ENCODE measurements at places on chromosomes 11 and 22.

DNA sequence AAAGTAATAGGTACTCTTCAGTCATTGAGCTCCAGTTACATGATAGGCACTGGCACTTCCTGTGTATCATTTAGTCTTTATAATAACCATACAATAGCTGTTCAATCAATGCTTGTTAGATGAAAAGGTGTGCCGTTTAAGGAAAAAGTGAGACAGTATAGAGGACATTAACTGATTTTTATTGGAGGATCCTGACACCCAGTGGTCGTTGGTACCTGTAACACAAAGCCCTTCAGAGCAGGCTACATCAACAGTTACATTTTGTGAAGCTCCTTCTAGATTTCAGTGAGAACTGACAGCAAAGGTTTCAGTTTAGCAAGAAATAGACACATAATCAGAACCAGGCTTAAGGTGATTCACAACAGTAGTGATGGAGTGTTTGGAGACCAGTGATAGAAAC, 44.2 kb downstream of the CCDC81 start:
- DNase-seq, result no peak

GRCh38 chr11:56876621-56877275, 112.0 kb upstream of the OR5AK2 start:
- DNase-seq, result peak; percentile 21

DNA sequence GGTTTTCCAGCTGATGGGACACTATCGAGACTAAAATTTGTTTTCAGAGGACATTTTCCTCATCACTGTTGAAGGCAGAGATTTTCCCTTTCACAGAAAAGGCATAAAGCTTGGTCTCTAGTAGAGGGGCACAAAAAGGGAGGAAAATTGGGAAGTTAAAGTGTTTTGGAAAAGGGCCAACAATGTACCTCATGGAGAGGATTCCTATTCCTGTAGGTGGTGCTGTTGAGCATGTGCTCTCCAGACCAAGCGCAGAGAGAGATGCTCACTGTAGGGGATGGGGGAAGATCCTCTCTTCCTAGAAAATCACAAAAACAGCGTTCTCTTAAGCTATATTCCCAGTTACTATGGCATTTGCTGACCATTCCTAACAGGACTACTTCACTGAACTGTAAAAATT, 44.9 kb downstream of the OR4C46 start:
- no peak for DNase-seq

DNA sequence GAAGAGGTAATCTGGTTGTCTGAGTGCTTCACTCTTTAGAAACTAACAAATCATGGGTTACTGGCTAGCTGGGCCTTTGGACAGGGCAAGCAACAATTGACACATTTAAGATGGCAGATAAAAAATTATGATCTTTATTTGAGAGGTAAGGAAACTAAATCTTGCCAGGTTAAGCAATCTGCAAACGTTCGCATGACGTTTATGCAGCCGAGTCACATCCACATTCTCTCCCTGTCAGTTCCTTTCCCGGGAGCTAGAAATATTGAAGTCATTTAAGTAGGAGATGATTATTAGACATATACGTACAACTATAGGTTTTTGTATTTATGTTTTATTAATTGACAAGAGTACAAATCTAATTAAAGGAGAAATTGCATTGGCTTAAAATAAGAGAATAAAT, 57.4 kb upstream of the RCN1 start:
- DNase-seq, result no peak

GRCh38 chr11:116851626-116852025, 14.2 kb upstream of the APOA1 start:
- DNase-seq, result no peak

DNA sequence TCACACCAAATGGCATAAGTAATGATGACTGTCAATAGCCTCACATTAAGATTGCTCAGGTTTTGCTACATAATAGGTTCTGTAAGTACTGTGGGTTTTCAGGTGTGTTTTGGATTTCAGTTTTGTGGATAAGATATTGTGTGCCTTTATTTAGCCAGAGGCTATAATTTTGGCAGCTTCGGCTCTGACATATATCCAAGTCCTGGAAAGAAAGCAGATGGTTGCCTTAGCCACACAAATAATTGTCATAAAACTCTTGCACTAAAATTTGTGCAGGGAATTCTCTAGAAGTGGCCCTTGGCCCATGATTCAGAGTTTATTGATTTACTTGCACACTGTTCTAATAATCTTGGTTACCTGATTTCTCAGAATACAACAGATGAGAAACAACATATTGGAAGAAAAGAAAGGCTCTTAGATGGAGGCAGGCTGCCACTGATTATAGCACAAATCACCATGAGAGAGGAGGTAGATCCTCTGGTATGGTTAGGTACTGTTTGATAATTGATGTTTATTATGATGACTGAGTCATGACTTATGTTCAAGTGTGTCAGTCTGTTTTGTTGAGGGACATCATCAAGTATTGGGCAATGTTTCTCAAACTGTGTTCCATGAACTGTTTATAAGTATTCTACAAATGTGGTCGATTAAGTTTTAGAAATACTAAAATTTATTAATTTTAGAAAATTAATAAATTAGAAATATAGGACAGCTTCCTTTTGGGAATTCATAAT, 9.6 kb downstream of the REXO2 start:
- DNase-seq, result no peak

GRCh38 chr11:68751331-68751856, at the start of gene TESMIN:
Gene TESMIN (minus strand): TSS chr11:68751520. CDS start chr11:68750660, 860 bp downstream.
- DNase-seq, result peak; percentile 79

DNA sequence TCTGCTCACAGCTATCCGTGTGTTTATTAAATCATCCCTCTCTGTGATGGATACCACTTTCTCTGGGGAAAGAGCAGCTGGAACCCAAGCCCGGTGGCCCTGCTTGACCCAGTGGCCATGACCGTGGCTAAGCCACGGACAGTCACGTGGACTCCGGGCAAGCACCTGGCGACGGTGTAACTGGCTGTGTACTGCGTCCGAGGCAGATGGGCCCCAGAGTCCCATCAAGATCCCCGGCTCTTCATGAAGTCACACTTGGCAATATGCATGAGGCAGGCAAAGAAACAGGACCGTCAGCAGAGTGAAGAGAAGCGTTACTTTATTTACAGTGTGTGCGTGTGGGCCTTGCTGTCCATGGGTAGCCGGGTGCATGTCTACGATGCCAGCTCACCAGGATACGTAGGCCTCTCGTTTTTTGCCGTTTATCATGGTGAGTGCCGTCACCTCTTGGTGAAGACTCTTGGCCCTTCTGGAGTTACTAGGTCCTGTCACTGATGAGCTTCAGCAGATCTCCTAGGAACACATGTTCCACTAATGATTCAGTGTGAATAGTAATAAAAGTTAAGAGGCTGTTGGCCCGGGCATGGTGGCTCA, 366.3 kb downstream of the TBC1D22A start:
- DNase-seq, result no peak

DNA sequence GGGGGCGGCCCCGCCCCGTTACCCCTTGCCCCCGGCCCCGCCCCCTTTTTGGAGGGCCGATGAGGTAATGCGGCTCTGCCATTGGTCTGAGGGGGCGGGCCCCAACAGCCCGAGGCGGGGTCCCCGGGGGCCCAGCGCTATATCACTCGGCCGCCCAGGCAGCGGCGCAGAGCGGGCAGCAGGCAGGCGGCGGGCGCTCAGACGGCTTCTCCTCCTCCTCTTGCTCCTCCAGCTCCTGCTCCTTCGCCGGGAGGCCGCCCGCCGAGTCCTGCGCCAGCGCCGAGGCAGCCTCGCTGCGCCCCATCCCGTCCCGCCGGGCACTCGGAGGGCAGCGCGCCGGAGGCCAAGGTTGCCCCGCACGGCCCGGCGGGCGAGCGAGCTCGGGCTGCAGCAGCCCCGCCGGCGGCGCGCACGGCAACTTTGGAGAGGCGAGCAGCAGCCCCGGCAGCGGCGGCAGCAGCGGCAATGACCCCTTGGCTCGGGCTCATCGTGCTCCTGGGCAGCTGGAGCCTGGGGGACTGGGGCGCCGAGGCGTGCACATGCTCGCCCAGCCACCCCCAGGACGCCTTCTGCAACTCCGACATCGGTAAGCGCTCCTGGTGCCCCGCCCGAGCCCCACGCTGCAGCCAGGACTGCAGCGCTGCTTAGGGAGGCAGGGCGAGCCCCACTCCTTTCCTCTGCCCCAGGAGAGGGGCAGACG, at the start of gene TIMP3:
TSS of gene TIMP3 (plus strand) at position 169 of the 700 bp plus-strand sequence. CDS start at position 466, 297 bp downstream.
- DNase-seq, result peak; percentile 97

DNA sequence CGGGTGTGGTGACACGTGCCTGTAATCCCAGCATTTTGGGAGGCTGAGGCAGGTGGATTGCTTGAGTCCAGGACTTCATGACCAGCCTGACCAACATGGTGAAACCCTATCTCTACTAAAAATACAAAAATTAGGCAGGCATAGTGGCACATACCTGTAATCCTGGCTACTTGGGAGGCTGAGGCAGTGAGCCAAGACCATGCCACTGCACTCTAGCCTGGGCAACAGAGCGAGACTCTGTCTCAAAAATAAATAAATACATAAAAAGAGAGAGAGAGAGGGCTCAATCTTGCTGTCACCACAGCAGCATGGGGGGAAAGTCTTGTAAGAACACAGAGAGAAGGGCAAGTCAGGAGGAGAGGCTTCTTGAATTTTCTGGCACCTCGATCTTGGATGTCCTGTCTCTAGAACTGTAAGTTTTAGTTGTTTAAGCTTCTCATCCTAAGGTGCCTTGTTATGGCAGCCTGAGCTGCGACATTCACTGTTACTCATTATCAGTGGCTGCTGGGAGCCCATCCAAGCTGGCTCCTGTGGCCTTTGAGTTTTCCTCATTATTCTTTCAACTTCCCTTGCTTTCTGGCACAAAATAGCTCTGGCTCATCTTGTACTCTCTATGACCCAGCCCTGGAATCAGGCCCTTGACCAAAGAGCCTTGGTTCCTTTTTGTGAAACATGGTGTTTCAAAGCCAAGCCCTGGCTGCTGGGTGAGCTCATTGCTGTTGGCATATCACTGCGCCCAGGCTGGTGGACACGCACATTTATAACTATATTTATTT, 8.0 kb upstream of the PSMC3 start:
- no peak for DNase-seq

GRCh38 chr11:71156301-71156700, 96.1 kb downstream of the SHANK2 start:
- DNase-seq, result peak; percentile 62

GRCh38 chr11:19173004-19173689, 28.6 kb downstream of the CSRP3 start:
- DNase-seq, result no peak

DNA sequence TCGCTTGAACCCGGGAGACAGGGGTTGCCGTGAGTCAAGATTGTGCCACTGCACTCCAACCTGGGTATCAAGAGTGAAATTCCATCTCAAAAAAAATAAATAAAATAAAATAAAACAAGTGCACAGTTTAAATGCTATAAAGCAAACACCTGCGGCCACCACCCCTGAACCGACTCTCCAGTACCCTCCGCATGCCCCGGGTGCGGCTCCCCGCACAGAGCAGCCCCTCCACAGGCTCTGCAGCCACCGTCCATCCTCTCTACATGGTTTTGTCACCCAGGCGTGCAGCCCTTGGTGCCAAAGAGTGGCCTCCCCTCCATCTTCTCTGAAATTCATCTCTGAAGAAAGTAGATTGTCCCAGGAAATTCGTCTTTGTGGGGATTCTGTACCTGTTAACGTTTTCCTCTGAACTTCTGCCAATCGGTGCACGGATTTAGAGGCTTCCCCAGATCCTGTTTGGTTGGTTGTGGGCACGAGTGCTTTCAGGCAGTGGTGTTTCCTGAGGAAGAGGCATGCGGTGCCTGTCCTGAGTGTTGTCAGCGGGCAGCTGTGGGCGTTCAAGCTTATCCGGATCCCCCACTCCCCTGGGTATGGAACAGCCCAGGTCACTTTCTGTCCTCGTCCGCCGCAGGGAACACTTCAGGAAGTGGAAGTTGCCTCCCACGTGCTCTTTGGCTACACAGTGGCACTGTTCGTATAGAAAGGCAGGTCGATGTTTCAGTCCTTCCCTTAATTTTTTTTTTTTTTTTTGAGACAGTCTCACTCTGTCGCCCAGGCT, 4.1 kb downstream of the MIOX start:
- DNase-seq, result no peak

DNA sequence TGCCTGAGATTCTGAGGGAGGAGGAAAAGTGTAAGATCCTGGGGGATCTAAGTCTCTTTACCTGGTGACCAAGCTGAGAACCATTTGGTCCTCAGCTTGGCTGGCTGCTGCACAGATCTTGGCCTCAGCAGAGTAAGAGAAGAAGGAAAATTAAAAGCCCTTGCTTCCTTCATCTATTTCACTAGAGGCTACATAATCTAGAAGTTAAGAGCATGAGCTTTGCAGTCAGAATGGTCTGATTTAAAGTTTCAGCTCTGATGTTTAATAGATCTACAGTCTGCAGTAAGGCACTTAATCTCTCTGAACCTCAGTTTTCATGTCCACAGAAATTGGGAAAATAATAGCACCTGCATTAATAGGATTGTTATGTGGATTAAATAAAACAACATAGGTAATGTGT, 3.1 kb upstream of the ZBTB16 start:
- no peak for DNase-seq

DNA sequence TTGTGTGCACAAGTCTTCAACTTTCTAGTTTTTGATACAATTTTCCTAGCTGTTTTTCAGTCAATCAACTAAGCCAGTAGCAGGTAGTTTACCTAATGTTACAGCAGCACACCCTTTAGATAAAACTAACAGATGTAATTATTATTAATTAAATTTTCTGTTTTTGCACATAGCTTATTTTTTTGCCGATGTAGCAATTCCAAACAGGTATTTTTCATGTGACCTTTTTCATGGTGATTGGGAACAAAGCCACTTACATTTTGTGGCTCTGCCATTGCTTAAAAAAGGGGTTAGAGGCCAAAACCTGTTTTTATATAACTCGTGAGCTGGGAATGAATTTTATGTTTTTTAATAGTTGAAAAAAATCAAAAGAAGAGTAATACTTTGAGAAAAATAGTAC, 724.5 kb downstream of the FAM181B start:
- no peak for DNase-seq

DNA sequence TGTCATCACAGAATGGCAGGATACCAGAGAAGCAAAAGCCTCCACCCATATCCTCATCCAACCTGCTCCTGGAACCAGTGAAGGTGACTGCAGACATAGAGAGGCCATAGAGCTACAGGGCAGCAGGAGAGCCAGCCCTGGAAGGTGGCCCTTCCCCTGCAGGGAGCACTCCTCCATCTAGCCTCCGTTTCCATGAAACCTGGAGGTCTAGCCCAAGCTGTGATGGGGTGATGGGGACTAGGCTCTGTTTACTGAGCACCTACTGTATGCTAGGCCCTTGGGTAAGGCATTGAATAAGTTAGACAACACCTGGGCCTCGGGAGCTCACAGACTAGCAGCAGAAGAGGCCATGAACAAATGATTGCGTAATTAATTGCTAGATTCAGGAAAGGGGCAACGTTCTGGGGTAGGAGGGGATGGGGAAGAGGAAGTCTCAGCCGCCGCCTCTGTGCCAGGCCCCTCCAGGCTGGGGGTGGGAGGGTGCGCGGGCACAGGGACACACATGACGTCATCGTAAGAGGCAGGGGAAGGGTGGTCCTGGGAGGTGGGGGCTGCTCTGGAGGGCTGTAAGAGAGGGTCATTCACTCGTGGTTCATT, 784 bp upstream of the SYNGR1 start:
- DNase-seq, result no peak

DNA sequence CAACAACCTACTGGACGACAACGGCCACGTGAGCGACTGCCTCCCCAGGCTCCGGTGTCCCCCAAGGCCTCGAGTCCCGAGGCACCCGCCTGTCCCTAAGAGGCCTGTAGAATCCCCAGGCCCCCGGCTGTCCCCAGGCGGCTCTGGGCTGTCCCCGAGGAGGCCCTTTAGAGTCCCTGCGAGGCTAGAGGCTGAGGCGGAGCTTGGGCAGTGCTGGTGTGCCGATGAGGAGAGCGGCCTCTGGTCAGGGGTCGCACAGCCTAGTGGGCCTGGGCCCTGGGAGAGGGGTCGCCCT, 3.7 kb downstream of the TBX1 start:
- no peak for DNase-seq
